ENCODE measurements at places on chromosomes 12 and 14. TPM values are rescaled to one million over a fixed set of nuclear protein-coding genes. Genes with fewer than 3 reads are reported as not detected.

GRCh38 chr12:14678547-14679150 is 17.8 kb downstream of the GUCY2C start:
- DNase-seq: no peak

GRCh38 chr12:60760965-60761364 is 1165.1 kb downstream of the SLC16A7 start:
- no peak for DNase-seq

DNA sequence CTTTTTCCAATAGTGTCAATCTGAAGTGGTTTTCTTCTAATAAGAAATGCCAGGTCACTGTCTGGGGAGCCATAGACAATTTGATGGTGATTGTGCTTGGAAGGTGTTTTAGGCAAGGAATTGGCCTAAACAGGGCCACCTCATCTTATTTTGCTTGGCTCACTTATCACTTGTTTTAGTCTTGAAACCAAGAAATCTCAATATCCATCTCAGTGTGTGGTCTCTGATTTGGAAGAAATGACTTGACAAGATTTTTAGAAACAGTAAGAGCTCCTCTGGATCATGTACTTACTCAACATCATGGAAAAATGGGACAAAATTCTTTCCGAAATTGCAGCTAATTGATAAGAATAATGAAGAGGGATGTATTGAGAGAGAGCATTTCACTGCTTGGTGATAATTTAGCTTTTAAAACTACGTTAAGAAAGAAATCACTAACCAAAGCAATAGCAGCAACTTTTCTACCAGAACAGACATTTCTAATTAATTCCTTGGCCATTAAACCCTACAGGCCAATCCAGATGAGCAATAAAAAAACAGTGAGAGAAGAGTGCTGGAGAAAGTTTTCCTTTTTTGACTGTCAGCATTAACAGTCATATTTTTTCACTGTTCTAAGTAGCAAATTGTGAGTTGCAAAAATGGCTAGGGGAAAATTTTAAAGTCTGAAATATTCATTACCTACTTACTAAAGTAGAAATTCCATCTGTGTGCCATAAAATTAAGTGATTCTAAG is 157.3 kb downstream of the AEBP2 start:
- no peak for DNase-seq

GRCh38 chr12:102461501-102461900 is 18.9 kb downstream of the IGF1 start:
- DNase-seq: no peak

DNA sequence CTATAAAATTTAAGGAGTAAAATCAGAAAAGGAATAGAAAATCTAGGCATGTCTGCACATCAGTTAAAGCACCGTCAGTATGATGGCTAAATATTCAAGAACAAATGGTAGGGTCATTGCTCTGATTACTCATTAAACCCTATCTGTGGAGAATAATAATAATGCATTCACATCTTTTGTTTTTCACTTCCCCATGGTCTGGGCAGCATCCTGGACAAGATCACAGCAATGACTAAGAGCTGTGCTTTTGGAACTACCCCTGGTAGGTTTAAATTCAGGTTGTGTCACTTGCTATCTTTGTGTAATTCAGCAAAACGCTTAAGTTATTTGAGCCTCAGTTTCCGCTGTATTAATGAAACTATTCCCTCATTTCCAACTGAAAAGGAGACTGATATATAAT is 33.1 kb downstream of the C12orf42 start:
- no peak for DNase-seq

DNA sequence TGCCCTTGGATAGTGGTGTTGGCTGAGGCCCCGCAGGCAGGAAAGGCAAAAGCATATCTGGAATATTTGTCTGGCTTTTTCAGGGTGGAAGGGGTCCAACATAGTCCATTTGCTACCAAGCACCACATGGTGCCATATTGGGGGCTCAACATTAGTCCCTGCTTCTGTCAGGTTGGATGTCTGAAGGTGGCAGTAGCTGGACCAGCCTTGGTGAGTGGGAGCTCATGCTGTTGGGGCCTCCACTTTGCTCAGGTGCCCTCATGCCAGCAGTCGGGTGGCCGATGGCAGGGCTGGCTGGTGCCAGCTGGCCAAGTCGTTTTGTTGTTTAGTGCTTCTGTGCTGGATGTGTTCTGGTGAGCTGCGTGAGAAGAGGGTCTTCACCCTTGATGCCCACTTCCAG is 135.3 kb downstream of the PAPOLA start:
- no peak for DNase-seq

- no peak for DNase-seq
These were observed 577.5 kb downstream of the ALG10 start for GRCh38 chr12:34599530-34600513.

Gene CAPZA3
- total RNA-seq: not detected

Gene CHMP4A
- total RNA-seq: 26.4 TPM

Gene KLRC1
- not detected for total RNA-seq

Gene AICDA
- total RNA-seq: not detected
